ENCODE measurements at places on chromosomes 12 and 14. TPM values are rescaled to one million over a fixed set of nuclear protein-coding genes. Genes with fewer than 3 reads are reported as not detected.

IPO8 gene
- 12.2 TPM for polyA plus RNA-seq

TIMELESS gene
- polyA plus RNA-seq: 2.9 TPM

CAPZA3 gene
- polyA plus RNA-seq: not detected

OAS1 gene
- 1.4 TPM for polyA plus RNA-seq

LMO3 gene
- not detected for polyA plus RNA-seq

KIAA0586 gene
- polyA plus RNA-seq: 13.1 TPM

MFAP5 gene
- polyA plus RNA-seq: 172 TPM

OR6C2 gene
- not detected for polyA plus RNA-seq

CD163L1 gene
- 1.0 TPM for polyA plus RNA-seq

ADAM20 gene
- polyA plus RNA-seq: 0.13 TPM

TAS2R19 gene
- polyA plus RNA-seq: 0.33 TPM

SLC41A2 gene
- polyA plus RNA-seq: 1.2 TPM

ANKRD33 gene
- polyA plus RNA-seq: not detected

AQP2 gene
- not detected for polyA plus RNA-seq

SLC5A8 gene
- polyA plus RNA-seq: not detected

RFLNA gene
- polyA plus RNA-seq: 0.05 TPM

IKZF4 gene
- 1.9 TPM for polyA plus RNA-seq

HCAR1 gene
- not detected for polyA plus RNA-seq

CPNE6 gene
- polyA plus RNA-seq: not detected

RNF212B gene
- not detected for polyA plus RNA-seq

GPRC5A gene
- polyA plus RNA-seq: 230 TPM

KRT85 gene
- not detected for polyA plus RNA-seq

All from BJ (cell line).